ENCODE measurements at places on chromosomes 2 and 18. TPM values are rescaled to one million over a fixed set of nuclear protein-coding genes. Genes with fewer than 3 reads are reported as not detected.

The CNDP1 gene
- not detected for total RNA-seq

The LIPT1 gene
- total RNA-seq: 9.8 TPM

The CRYGB gene
- total RNA-seq: not detected

The IL1B gene
- total RNA-seq: not detected

The MAP3K19 gene
- total RNA-seq: not detected

GRCh38 chr2:127660291-127660578, 14.3 kb downstream of the GPR17 start:
- H3K4me3 ChIP-seq: no peak overlapping the region
- DNase-seq: no peak
- H3K4me1 ChIP-seq: no peaks in the 10 kb centered on the region
- H3K27me3 ChIP-seq: no peaks in the 10 kb centered on the region

DNA sequence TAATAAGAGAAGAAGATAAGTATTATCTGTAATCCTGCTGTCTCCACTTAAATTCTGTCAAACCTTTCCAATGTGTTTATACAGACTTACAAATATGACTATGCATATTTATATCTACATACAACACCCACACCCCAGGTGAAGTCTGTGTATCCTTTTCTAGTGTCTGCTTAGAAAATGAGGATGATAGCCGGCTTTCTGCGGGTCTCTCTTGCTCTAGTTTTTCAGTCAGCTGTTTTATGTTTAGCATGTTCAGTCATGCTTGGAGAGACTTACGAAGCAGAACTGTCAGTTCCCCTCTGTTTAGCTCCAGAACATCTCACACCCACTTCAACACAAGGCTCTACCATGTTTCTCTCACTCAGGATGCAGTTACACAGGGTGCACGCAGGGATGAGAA, 137.3 kb upstream of the NFATC1 start:
- H3K27ac ChIP-seq: no peak overlapping the region
- no peaks in the 10 kb centered on the region for H3K36me3 ChIP-seq
- no peak overlapping the region for H3K4me3 ChIP-seq
- DNase-seq: no peak

GRCh38 chr18:14776801-14777200, 28.8 kb downstream of the ANKRD30B start:
- DNase-seq: no peak
- H3K4me3 ChIP-seq: no peak overlapping the region
- no peaks in the 10 kb centered on the region for H3K4me1 ChIP-seq
- no peak overlapping the region for H3K27ac ChIP-seq

- H3K36me3 ChIP-seq: no peaks in the 10 kb centered on the region
- H3K4me1 ChIP-seq: peaks cover 13% of the 10 kb centered on the region
- peak overlapping the region; percentile 85 for H3K27ac ChIP-seq
Observed at GRCh38 chr2:189673661-189674373, 653 bp upstream of the ANKAR start.

- no peak overlapping the region for H3K27ac ChIP-seq
- no peak for DNase-seq
- peaks cover 8% of the 10 kb centered on the region for H3K36me3 ChIP-seq
- H3K27me3 ChIP-seq: no peaks in the 10 kb centered on the region
- no peak overlapping the region for H3K4me3 ChIP-seq
Observed at GRCh38 chr2:227491386-227491785, 19.4 kb downstream of the AGFG1 start.

GRCh38 chr18:79570266-79571201, 109.1 kb upstream of the CTDP1 start:
- H3K4me1 ChIP-seq: no peaks in the 10 kb centered on the region
- H3K27me3 ChIP-seq: no peaks in the 10 kb centered on the region

DNA sequence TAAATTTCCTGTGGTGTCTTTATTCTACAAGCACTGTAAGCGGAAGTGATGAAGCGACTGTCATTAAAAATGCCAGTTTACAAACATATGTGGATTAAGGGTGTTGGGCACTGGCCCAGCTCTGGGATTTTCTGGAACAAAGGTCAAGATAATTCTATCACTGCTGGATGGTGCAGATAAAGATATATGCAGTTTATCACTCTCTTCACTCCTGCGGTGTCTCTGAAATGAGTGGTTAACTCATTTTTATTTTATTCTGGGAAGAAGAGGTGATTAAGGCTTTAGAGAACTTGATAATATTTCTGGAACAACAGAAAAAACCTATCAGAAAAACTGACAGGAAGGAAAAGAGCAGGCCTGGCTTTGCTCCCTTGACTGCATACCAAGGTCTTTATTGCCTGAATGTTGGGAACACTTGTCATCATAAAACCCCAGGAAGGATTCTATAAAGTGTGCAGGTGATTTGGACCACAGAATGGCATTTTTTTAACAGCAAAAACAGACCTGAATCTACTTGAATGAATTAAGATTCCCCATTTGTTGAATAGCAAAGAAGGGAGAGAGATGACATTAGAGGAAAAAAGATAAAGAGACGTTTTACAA, 32.4 kb downstream of the ABCB11 start:
- DNase-seq: peak; percentile 47
- no peak overlapping the region for H3K4me3 ChIP-seq
- H3K27ac ChIP-seq: no peak overlapping the region
- no peaks in the 10 kb centered on the region for H3K36me3 ChIP-seq
- no peaks in the 10 kb centered on the region for H3K27me3 ChIP-seq
- H3K4me1 ChIP-seq: no peaks in the 10 kb centered on the region

- no peak overlapping the region for H3K4me3 ChIP-seq
- H3K27me3 ChIP-seq: no peaks in the 10 kb centered on the region
- H3K36me3 ChIP-seq: no peaks in the 10 kb centered on the region
- H3K4me1 ChIP-seq: no peaks in the 10 kb centered on the region
Observed at GRCh38 chr2:234164493-234165413, 114.3 kb downstream of the SPP2 start.

- H3K4me3 ChIP-seq: no peak overlapping the region
- no peaks in the 10 kb centered on the region for H3K36me3 ChIP-seq
- DNase-seq: no peak
- no peaks in the 10 kb centered on the region for H3K27me3 ChIP-seq
Observed at GRCh38 chr18:78920456-78921138, 59.0 kb upstream of the SALL3 start.

- H3K27me3 ChIP-seq: no peaks in the 10 kb centered on the region
- DNase-seq: no peak
- no peak overlapping the region for H3K27ac ChIP-seq
- no peaks in the 10 kb centered on the region for H3K4me1 ChIP-seq
Observed at GRCh38 chr2:224029876-224030275, 9.2 kb downstream of the SERPINE2 start.

- H3K36me3 ChIP-seq: no peaks in the 10 kb centered on the region
- H3K4me1 ChIP-seq: no peaks in the 10 kb centered on the region
- H3K4me3 ChIP-seq: no peak overlapping the region
- no peaks in the 10 kb centered on the region for H3K27me3 ChIP-seq
Observed at GRCh38 chr18:25825056-25825455, 265.4 kb downstream of the SS18 start.

DNA sequence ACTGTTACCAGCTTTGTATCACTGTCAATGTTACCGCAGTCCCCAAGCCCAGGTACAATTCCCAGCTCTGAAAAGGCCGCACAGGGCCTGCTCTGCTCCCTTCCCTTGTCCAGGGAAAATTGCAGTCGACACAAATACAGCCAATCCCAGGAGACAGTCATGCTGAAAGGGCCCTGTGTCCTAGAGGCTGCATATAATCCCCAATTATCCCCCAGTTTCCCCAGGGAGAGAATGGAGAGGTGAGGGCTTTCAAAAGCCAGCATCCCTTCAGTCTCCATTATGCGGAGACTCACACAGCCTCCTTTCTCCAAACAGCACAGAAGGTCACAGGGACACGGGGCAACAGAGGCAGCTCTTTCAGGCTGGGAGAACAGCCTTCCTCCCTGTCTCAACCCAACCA, 17.1 kb upstream of the CTIF start:
- H3K36me3 ChIP-seq: no peaks in the 10 kb centered on the region
- H3K27ac ChIP-seq: no peak overlapping the region
- DNase-seq: no peak
- H3K27me3 ChIP-seq: no peaks in the 10 kb centered on the region
- no peak overlapping the region for H3K4me3 ChIP-seq

DNA sequence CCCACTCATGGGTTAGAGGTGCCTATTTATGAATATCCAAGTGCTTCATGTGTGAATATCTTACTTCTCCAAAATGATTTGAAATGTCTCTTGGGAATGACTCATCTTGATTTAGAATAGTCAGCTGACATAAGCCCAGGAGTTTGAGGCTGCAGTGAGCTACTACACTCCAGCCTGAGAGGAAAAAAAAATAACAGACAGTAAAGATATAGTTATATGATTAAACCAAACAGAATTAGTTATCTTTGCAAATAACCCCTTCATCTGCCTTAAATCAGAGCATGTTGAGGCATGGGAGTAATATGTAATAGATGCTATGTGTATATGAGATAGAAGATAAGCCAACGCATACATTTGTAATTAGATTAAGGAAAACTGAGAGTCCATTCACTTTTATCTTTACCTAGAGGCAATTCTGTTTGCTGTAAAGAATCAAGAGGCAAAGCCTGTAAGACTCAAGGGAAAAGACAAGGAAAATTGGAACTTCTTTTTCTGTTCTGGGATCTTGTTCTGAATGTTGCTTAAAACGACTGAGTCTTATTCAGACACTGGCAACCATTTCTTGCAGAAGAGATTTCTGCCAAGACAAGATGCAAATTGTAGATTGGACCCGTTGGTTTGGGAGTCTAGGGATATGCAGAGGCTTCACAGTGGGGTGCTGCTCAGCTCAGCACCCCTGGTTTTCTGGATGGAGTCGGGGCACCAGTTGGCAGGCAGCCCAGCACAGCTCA, 104.4 kb downstream of the LIPG start:
- no peaks in the 10 kb centered on the region for H3K36me3 ChIP-seq
- H3K4me3 ChIP-seq: no peak overlapping the region
- no peaks in the 10 kb centered on the region for H3K27me3 ChIP-seq

DNA sequence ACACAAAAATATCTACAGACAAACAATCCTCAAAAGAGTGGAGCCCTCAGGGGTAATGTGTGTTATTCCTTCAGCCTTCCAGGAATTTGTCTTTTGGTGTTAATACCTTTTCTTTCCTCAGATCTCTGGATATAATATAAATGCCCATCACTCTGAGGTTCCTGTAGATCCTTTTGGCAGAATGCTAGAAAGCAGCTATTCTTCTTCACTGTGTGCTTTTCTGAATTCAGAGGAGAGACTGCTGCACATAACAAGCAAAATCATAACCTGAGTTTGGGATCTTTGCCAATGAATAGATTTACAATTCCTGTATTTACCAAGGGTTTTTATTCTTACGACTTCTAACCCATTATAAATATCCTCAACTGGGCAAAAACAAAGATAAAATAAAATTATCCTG, 57.3 kb downstream of the KLF7 start:
- H3K4me3 ChIP-seq: no peak overlapping the region
- H3K36me3 ChIP-seq: peaks cover 14% of the 10 kb centered on the region

DNA sequence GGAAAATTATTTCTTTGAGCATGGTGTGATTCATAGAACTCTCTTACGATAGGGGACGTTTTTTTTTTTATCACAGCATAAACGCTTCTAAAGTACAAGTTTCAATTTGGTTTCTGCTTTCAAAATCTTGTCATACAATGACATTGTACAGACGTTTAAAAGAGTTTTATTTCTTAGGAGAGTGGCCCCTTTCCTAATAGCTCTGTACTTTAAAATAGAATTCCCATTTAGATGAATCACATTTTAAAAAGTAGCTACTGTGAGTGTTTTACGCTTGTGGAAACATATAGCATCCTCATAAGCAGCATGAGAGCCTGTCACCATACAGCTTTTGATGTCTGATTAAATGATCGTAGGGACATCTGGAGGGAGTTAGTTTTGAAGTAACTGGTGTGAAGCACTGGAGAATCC, 510.9 kb downstream of the PARD3B start:
- no peak overlapping the region for H3K27ac ChIP-seq
- no peaks in the 10 kb centered on the region for H3K27me3 ChIP-seq
- H3K4me1 ChIP-seq: no peaks in the 10 kb centered on the region
- no peak overlapping the region for H3K4me3 ChIP-seq
- no peaks in the 10 kb centered on the region for H3K36me3 ChIP-seq
- no peak for DNase-seq

DNA sequence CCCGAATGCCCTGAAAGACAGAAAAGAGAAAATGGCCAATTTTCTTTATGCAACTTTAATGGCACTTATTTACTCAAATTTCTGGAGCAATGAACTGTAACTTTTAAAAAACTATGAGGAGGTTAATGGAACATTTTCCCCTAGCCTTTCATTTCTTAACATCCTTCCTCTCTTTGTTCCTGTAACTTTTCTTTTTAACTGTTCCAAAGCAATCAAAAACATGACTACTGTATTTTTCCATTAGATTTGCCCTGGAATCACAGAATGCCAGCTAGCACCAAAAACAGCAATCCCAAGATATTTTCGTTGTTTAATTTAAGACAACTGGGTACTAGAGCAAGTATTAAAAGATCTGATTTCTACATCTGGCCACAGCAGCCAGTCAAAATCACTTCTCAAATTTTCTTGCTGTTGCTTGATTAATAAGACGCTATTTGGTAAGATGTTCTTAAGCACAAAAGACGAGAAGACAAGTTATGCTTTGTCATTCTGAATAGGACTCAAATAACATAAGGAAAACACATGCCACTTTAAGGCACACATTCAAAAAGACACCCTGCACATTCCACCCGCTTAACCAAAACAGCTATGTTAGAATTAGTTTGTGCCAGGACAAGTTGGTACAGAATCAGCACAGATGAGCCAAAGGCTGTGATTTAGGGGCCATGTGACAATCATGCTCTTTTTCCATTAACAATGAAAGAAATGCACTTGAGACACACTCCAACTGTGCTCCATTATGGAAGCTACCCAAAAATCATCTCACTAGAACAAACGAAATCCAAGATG, 3.6 kb downstream of the STARD7 start:
- peak overlapping the region; percentile 15 for H3K4me3 ChIP-seq
- DNase-seq: no peak
- no peaks in the 10 kb centered on the region for H3K36me3 ChIP-seq
- peaks cover 16% of the 10 kb centered on the region for H3K4me1 ChIP-seq
- H3K27me3 ChIP-seq: no peaks in the 10 kb centered on the region
- no peak overlapping the region for H3K27ac ChIP-seq

GRCh38 chr2:137056704-137057103, 291.4 kb downstream of the THSD7B start:
- H3K4me1 ChIP-seq: no peaks in the 10 kb centered on the region
- H3K27me3 ChIP-seq: no peaks in the 10 kb centered on the region
- no peak overlapping the region for H3K4me3 ChIP-seq
- H3K27ac ChIP-seq: no peak overlapping the region
- no peaks in the 10 kb centered on the region for H3K36me3 ChIP-seq

- H3K36me3 ChIP-seq: no peaks in the 10 kb centered on the region
- no peak for DNase-seq
- no peaks in the 10 kb centered on the region for H3K4me1 ChIP-seq
- no peak overlapping the region for H3K4me3 ChIP-seq
- no peaks in the 10 kb centered on the region for H3K27me3 ChIP-seq
Observed at GRCh38 chr18:48100651-48101165, 170.2 kb upstream of the SMAD2 start.

All from Peyer's patch (tissue), 4 donors.